ENCODE measurements at places on chromosomes 4 and X.

- no peak for DNase-seq
These were observed 64.9 kb downstream of the HMGB2 start for GRCh38 chr4:173269280-173269679.

GRCh38 chr4:157291071-157291470 is 70.5 kb downstream of the GRIA2 start:
- peak; percentile 22 for DNase-seq

GRCh38 chr4:76515975-76516843 is 81.2 kb downstream of the SHROOM3 start:
- DNase-seq: peak; percentile 13

DNA sequence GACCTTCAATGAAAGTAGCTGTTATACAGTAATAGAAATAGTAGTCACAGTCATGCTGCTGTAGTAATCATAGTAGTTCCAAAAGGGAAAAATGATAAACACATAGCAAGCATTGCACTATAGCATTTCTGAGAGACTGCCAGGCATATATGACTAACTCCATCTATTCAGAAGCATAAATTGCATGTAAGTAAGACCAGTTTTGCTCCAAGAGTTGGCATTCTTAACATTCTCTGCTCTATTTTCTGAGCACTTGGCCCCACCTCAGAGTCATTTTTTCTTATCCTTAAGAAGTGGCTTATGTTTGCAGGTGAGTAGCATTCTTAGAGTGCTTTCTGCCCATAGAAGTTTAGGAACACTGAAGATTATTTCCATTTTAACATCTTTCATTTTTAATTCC is 490.3 kb upstream of the TECRL start:
- DNase-seq: no peak

DNA sequence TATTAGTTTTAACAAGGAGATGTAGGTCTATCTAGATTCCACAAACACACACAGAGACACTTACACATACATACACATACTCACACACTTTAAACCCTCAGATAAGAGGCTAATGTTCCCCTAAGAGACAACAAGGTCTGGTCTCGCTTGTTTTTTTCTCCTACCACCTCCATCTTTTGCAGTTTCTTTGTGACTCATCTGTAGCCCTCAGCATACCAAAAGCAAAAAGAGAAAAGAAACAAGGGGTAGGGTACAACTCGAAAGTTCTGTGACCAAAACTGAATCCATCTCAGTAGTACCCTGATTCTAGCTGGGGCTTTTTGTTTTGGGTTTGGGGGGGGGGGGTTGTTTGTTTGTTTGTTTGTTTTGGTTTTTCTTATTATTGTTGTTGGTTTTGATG is 12.2 kb upstream of the EXOSC9 start:
- no peak for DNase-seq

DNA sequence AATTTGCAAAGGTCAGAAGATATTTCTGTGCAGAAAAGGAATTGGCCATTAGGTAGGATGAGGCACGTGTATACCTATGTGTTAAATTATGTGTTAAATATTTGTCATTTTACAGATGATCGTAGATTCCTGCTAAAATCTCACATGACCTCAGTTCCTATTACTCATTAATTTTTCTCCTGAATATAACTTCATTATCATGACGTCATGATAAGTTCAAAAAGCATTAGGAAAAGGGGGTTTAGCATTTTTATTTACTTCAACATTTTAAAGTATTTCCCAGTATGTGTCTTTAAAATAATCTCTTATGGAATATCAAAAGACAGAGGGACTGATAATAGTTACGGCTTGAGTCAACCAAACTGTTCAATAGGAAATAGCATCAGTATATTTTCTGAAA is 372.8 kb downstream of the IL1RAPL1 start:
- no peak for DNase-seq

- no peak for DNase-seq
These were observed 64.3 kb downstream of the NHSL2 start for GRCh38 chrX:71974916-71975315.

DNA sequence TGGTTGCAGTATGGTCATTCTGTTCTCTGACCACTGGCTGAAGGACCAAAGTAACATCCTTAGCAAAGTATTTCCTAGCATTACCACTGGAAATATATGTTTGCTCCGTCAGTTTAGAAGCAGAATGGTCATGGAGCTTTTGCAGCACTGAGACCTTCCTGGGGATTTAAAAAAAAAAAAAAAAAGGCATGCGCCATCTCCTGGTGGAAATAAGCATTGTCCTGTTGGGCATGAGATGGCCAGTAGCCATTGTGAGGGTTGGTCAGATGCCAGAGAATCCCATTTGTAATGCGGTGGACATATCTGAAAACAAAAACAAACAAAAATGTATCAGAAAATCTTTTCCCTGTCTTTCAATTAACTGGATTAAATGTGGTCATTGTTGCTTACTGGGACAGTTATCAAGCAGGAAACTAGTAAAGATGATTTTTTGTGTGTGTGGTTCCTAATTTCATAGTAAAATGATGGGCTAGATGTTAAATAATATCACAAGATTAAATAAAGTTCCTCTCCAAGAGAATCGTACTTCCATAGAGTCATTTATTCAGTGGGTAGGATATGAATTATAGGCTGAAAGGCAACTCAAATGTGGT is 139.6 kb downstream of the SOWAHB start:
- DNase-seq: peak; percentile 84

- DNase-seq: no peak
These were observed 60.1 kb upstream of the ATP8A1 start for GRCh38 chr4:42716996-42717395.

DNA sequence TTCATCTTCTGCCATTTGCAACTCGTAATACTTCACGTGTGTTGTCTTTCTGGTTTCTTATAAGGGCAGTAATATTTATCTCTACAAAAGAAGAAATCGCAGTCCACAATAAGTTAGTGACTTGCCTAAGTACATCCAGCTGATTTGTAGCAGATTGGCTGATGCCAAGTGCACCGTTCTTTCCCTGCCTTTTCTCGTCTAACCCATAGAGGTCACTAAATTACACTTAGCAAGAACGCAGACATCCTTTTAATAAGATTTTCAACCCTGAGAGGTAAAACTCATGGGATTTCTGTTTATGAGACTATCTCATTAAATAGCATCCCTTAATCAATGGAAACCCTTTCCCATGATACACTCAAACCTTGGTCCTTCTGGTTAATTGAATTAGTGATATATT is 408.6 kb upstream of the ACTRT1 start:
- no peak for DNase-seq

DNA sequence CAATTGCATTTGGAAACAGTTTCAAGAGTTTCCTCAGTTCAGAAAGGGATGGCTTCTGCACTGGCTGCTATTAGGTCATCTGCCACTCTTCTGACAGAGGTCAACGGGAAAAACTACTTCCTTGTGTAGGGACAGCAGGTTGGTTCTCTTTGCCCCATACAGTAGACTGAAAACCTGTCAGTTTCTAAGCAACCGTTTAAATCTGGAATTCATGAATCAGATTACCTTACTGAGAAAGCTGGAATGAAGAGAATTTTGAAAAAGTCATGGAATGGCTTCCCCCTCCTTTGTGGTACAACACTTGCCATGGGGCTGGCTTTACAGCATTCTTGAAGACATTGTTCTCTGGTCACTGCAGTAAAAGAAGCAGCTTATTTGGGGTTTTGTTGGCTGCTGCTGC is 240.3 kb downstream of the IL1RAPL2 start:
- no peak for DNase-seq

DNA sequence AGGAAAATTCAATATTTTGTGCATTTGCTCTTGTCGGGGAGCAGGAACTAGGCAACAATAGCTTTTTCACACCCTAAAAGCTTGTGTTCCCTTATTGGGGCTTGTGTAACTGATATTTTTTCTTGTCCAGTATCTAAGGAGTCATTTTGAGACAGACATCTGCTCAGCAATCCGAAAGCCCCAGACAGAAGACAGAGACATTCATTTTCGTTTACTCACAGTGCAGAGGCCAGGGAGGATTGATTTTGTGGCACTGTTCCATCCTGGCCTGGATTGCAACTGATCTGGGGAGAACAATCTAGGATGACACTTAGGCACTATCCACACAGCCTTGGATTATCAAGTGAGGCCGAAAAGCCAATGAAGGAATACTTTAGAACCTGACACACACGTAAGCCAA is 27.4 kb upstream of the PLAC1 start:
- peak; percentile 68 for DNase-seq

DNA sequence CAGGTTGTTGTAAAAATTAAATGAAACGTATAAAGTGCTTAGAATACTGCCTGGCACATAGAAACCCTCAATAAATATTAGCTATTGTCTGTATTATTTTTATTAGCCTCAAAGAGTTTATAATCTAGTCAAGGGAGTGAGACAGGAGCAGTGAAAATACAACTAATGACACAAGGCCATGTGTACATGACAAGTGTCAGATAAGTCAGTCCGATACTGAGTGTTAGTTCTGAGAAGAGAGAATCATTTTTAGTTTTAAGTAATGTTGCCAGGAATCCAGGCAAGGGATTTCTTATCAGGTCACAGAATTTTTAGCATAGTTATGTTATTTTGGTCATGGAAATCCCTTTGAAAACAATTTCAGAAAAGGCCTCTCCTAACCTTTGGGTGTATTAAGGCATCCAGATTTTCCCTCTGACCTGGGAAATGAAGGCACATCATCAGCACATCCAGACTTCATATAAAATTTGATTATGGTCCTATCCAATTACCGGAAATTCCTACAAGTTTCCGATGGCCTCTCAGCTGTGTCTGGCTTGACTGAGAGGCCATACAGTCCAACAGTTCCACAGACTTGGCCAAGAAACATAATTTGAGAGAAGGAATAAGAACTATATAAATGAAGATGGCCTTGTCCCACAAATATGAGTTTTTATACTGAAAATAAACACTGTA is 35.7 kb downstream of the PPARGC1A start:
- DNase-seq: no peak

DNA sequence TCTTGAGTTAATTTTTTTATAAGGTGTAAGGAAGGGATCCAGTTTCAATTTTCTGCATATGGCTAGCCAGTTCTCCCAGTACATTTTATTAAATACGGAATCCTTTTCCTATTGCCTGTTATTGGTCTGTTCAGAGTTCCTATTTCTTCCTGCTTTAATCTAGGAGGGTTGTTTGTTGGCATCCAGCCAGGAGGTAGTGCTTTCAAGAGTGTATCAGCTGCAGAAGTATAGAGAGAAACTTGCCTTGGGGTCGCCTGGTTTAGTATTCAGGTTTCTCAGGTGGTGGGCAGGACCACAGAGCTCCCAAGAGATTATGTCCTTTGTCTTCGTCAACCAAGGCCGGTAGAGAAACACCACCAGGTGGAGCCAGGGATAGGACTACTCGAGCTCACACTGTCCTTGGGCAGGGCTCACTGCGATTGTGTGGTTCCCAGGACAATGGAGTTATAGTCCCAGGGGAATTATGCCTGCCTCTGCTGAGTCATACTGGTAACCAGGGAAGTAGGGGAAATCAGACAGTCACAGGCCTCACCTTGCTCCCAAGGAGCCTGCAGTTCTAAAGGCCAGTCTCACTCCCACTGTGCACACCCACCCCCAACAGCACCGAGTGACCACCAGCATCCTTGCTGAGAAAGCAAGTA is 168.1 kb downstream of the VSIG4 start:
- DNase-seq: peak; percentile 2

- no peak for DNase-seq
These were observed 712.0 kb upstream of the PCDH10 start for GRCh38 chr4:132437117-132437516.

- peak; percentile 74 for DNase-seq
These were observed 130.3 kb downstream of the TBL1X start for GRCh38 chrX:9595174-9595573.

DNA sequence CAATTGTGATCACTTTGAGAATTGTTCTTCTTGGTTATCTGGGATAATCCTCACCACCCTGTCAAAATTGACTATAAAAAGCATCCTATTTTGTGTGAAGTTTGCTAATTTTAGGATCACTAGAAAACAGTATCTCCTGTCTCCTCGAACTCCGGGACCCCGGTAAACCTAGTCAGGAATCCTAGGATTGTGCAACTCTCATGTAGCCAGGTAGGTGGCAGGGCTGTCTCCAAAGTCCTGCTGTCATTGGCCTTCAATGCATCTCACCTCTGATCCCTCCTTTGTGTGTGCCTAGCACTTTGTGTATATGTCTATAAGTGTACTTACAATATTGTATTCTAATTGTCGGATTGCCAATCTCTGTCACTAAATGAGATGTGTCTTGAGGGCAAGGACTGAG is 1564.8 kb downstream of the RPA4 start:
- no peak for DNase-seq

DNA sequence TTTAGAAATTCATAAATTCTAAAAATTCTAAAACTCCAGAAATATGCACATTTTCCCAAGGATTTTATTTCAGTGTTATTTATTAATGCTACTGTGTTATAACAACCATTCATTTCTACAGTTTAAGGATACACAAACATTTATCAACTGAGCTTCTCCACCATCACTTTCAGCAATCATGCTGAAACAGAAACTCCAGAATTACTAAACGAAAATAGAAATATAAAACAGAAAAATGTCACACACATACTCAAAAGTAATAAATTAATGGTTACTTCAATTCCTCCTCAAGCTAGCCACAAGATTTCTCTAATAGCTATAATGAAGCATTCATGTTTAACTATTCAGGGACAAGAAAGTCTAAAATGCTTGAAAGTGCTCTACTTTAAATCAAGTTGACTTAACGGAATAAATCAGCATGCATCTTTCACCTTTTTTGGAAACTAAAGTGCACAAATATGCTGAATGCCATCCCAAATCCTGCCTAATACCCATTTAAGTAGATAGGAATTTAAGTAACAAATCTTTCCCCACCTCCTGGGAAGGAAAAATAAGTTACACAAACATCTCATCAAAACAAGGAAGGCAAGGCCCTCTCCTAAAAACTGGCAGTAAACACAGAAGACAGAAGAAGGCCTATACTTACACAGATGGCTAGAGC is 563 bp downstream of the FAM13A start:
- no peak for DNase-seq

DNA sequence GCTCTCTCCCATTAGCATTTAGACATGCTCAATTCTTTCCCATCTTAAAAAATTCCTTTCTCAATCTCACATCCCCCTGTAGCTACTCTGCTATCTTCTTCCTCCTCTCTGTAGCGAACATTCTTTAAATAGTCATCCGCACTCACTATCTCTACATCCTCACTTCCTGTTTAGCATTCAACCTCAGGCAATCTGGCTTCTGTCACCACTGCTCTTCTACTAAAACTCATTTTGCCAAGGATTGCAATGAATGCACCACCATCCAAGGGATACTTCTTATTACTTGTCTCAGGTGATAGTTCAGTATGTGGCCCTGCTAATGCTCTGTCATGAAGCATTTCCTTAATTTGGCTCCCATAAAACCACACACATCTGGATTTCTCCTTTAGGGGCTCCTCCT is 10.9 kb upstream of the TET2 start:
- no peak for DNase-seq

DNA sequence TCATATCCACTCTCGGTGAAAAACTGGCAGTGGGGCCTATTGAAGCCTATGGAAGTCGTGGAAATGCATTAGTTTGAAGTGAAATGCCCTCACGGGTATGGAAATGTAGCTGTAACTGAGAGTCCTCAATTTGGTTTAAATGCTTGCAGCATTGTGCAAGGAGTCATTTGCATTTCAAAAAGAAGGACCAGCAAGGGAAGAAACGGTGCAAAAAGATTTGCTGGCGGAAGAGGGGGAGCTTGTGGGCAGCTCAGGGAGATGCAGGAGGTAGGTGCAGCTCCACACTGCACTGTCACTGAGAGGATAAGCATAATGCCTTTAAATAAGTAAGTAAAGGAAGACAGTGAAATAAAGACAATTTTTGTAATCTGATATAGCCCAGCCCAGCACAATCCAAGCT is 400.4 kb upstream of the DIPK2B start:
- DNase-seq: no peak
